ENCODE measurements at places on chromosomes 16 and 17.

- DNase-seq = no peak
Measured at GRCh38 chr17:71821511-71821910, 299.3 kb upstream of the SOX9 start.

DNA sequence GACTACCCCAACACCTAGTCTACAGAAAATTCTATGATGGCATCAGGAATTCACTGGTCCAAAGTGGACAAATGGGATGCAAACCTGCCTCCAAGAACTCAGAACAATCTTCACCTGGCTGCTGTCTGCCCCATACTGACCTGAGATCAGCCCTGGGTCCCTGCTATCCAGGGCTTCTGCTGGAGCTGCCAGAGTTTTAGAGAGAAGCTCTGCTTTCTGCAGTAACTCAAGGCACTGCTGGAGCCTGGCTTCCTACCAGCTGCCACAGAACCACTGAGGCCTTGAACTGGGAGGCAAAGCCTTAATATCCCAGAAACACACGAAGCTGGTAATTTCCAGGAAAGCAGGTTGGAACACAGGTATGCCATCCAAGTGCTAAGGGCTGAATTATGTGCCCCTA lies 7.5 kb downstream of the TMEM170A start:
- no peak for DNase-seq

DNA sequence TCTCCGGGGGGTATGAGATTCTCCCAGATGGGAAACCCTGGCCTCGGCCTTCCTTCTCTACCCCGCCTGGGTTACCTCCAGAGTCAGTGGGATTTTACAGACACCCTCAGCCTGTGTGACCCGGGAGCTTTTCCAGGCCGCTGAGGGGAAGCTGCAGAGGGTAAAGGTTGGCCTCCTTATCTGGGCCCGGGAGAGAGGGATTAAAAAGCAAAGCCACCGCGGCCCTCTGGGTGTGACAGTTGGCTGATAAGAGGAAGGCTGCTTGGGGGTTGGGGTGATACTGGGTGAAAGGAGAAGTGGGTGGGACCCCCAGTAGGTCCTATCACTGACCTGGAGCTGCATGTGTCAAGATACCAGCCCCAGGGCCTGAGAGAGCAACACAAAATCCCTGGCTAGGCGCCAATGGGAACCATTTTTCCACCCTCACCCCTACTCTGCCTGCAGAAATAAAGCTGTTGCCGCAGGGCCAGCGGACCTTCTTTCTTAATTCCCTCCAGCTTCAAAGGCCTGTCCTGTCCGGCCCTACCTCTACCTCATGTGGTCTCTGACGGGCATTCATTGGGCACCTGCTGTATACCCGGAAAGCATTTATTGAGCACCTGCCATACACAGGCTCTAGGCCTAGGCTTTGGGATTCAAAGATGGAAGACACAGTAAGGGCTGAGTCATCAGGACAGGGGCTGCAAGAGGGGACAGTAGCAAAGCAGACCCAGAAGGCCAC lies 77.6 kb upstream of the GSE1 start:
- no peak for DNase-seq

- DNase-seq = no peak
Measured at GRCh38 chr17:34067011-34067410, 188.1 kb upstream of the CCL2 start.

GRCh38 chr17:7651097-7651664 lies 455 bp downstream of the ATP1B2 start:
- no peak for DNase-seq

DNA sequence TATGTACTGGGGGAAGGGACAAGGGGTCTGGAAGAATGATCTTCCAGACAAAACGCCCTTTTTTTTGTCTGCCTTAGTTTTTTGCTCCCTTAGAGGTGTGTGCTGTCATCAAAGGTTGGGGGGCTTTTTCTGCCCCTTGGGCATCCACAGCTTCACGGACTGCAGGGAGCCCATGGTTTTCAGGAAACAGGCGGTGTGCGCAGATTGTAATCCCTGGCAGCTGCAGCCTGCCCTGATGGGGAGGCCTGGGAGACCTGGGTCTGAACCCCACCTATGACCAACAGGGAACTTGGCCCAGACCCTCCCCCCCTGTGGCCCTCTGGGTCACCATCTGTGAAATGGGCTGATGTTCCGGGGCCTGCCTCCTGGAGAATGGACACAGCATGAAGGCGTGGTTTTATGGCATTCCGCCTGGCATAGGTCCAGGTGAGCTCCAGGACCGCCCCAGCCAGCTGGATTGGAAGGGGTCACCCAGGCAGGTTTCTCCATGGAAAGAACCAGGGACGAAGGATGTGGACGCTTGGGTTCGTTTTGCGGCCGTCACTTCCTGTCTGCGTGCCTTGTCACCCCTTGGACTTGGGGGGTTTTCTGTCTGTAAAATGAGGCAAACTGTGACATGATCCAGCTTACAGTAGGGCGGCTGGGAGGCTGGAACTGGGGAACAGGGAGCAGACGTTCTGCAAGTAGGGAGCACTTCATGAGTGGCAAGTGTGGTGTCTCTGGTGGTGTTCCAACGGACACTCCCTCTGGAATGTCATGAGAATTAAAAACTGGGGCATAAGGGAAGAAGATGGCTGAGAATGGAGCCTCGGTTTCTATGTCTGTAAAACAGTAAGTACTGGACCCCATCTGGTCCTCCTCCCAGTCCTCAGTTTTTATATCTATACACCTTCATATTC lies 1.5 kb downstream of the CPNE2 start:
- no peak for DNase-seq

GRCh38 chr16:30996324-30996984 lies 11.4 kb downstream of the HSD3B7 start:
- DNase-seq = no peak

- DNase-seq = no peak
Measured at GRCh38 chr16:51880776-51881175, 666.2 kb downstream of the TOX3 start.

GRCh38 chr17:1561420-1562175 lies 994 bp downstream of the PITPNA start:
- DNase-seq = no peak

GRCh38 chr17:64218066-64218465 lies 45.0 kb downstream of the TEX2 start:
- DNase-seq = peak; percentile 14

DNA sequence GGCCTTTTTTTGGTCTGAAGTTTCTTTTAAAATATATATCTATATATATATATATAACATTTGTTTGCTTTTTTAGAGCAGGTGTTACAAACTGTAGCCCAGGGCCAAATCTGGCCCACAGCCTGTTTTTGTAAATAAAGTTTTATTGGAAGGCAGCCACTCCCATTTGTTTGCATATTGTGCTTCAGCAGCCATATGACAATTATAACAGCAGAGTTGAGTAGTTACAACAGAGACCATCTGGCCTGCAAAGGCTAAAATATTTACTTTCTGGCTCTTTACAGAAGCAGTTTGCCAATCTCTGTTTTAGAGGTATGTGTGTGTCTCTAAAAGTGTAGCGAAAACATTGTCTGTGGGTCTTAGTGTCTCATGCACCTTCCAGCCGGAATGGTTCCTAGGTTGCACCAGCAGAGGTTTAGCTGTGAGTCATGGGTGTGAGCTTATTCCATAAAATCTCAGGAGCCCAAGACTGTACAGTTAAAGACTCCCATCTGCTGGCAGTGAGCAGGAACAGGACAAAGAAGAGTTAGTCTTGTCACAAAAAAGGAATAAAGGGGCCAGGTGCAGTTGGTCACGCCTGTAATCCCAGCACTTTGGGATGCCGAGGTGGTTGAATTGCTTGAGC lies 23.8 kb downstream of the LCMT1 start:
- no peak for DNase-seq

All from T-cell (primary cell).